ENCODE measurements at places on chromosomes 2 and 18.

GRCh38 chr2:217035967-217036366, 176.1 kb upstream of the TNP1 start:
- DNase-seq = no peak

- no peak for DNase-seq
These were observed 9.3 kb downstream of the STAMBP start for GRCh38 chr2:73837847-73838585.

DNA sequence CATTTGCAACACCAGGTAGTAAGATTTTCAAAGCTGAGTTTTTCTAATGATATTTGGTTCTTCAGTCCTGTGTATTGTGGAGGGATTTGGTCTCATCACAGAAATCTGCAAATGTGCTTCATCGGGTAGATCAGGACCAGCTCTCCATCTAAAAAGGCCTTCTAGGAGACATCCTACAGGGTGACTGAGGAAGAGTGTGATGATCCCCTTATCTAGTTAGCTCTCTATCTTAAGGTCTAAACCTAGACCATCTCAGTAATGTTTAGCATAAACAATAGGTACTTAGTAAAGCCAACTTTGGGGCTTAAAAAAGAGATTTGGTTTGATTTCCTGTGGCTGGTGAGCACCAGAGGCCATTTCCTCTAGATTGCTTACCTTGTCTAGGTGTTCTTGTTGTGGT, 145.2 kb downstream of the PRPF40A start:
- no peak for DNase-seq

DNA sequence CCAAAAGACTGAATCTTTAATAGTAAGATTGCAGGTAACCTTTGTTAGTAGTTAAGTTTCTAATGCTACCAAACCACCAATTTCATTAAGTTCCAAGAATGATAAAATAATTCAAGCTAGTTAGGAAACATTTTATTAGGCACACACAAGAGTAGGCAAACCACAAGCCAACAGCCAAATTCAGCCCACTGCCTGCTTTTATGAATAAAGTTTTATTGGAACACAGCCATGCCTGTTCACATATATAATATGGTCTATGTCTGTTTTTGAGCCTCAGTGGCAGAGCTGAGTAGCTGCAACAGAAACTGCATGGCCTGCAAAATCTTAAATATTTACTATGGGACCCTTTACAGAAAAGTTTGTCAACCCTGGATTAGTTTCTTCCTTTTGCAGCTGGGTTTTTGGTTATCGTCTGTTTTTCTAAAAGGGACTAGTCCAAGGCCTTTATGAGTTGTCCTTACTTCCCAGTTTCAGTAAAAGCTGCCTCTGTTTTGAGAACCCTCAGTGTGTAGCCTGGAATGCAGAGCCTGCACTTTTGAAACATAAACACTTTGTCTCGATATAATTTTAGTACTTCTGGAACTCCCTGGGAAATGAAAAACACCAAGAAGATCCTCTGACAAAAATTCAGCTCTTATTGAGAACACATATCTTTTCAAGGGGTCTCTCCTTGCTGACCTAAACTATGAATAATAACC, 39.1 kb downstream of the FRZB start:
- DNase-seq = no peak

DNA sequence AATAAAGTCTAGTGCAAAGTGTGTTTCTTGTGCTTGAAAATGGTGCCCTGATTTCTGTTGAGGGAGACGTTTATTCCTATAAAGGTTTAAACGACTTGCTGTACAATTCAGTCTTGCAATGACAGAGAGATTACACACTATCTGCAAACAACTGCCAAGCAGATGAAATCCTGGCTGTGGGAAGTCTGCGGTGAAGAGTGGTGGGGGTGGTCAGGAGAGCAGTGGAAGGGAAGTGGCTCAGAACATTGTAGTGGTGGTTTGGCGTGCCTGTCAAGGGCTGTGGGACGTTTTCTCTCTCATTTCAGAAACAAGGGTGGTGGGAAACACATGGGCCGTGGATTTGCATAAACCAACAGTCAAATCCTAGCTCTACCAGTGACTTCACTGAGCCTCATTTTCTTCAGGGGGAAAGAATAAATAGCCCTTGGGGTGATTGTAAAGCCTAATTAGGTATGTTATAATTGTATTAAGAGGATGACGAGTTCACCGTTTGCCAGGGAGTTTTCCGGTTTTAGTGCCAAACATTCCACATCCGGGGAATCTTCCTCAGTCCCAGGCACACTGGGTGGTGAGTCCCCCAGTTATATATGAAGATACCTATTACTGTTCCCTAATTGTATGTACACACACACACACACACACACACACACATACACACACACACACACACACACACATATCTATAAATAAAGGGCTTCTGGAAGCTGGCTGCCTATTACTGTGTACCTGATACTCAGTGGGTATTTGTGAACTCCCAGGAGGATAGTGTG, 115.0 kb downstream of the SPTBN1 start:
- DNase-seq = peak; percentile 71

- DNase-seq = no peak
These were observed 7.8 kb downstream of the HS1BP3 start for GRCh38 chr2:20643060-20643459.

DNA sequence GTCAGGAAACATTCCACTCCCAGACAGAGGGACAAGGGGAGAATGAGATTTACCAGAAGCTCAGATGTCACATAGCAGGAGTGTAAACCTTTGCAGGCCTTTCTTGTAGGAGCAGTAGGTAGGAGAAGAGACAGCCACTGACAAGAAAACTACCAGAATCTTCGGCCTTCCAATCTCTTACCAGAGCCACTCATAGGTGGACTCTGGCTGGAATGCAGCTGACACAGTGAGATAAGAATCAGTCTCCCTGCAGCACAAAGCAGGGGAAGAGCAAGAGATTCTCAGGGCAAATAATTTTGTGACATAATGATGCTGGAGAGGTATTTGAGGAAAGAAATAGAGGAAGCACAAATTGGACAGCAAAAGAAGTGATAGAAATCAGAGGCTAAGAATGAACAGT, 1534.5 kb downstream of the DPP10 start:
- DNase-seq = no peak

GRCh38 chr2:64233376-64233922, 89.2 kb upstream of the PELI1 start:
- DNase-seq = no peak

- DNase-seq = no peak
These were observed 9.5 kb upstream of the MALL start for GRCh38 chr2:110124939-110125691.

DNA sequence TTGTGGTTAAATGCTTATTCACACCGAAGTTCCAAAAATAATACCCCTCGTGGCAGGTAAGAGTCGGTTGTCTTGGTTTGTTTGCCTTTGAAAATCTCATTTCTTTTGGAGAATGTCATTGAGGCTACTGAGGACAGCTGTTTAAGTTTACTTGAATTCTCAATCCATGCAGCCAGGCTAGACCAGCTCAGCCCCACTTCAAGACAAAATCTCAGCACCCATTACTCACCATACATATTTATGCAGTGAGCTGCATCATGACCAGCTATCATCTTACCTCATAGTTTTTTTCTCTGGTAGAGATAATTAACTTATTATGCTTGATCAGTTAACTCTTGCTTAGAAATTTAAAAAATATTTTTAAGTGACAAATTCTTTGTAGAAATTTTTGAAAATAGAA, 115.9 kb downstream of the HAUS1 start:
- DNase-seq = peak; percentile 22

- DNase-seq = no peak
These were observed 96.9 kb upstream of the MGAT4A start for GRCh38 chr2:98827625-98828368.

GRCh38 chr18:70423120-70423519, 134.3 kb downstream of the SOCS6 start:
- no peak for DNase-seq

DNA sequence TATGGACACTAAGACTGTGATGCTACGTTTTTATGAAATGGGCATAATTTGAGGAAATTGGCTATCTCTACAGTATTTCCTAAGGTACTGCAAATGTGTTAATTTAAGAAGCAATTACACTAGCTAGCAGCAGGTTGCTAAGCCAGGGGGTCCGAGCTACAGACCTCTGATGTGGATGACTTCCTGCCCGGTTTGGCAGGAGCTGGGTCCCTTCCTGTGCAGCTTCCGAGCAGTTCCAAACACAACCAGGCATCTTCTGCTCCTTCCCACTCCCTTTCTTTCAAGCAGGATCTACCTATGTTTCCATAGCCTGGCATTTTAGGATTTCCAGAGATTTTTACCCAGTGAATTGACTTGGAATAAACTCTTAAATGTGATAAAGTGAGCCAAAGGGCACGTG, 55.7 kb downstream of the SCN2A start:
- DNase-seq = no peak

DNA sequence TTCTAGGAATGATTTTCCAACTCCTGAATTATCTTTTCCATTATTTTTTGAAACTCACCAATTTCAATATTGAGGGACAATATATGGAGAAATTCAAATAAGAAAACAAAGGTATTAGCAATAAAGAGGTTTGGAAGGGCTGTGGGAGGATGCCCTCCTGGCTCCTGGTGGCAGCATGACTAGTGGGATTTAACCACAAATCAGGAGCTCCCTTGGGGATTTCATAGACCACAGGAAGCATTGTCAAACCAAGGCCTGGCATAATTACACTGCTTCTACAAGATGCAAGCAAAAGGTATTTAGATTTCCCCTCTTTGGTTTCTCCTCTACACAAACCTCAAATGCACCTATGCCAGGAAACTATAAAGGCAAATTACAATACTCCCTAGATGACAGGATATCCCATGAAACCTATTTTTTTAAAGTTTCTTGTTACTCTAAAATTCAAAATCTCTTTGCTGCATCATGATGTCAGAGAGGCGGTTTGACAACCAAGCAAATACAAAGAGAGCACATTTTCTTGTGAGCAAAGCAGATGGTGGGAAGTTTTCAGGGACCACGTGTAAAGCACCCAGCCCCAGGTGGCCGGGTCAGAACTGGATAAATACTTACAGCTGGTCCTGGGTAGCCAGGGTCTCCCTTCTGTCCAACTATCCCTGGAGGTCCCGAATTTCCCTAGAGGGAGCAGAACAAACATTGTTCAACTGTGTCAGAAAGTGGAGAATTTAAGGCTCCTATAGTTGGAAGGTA, 67.9 kb downstream of the COL6A3 start:
- no peak for DNase-seq
